ENCODE measurements at places on chromosomes 7 and 10. TPM values are rescaled to one million over a fixed set of nuclear protein-coding genes. Genes with fewer than 3 reads are reported as not detected.

The SLC18A2 gene
- not detected for total RNA-seq

The PNLIP gene
- not detected for total RNA-seq

The AVL9 gene
- total RNA-seq: 87.3 TPM

DNA sequence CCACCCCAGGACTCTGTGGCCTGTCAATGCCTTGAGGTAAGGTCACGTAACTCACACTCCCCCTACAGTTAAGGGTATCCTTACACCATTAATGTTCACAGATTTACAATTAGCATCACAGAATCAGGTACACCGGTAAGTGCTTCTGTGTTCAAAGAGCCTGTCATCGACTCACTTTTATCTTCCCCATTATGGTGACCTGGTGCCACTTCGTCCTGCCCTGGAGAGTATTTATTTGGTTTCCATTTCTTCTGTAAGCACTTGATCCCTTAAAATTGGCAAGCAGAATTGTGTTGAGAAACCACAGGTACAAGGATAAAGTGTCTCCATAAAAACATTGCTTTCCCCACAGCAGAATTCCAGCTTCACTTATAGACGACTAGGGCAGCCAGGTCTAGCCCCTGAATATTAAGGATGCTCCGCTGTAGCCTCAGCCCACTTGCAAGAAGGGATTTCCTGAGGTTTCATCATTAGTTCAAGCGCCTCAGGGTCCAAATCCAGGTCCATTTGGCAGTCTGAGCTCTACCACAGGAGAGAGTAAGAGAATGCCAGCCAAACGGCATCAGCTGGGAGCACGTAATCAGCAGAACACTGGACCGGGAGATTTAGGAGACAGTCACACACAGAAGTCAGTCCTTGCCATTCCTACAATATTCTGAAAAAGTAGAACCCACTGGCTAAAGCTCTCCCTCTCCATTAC lies 10.1 kb downstream of the ATXN7L1 start:
- no peak for DNase-seq

- DNase-seq: no peak
Measured at GRCh38 chr10:71777213-71777985, 4.1 kb upstream of the VSIR start.

DNA sequence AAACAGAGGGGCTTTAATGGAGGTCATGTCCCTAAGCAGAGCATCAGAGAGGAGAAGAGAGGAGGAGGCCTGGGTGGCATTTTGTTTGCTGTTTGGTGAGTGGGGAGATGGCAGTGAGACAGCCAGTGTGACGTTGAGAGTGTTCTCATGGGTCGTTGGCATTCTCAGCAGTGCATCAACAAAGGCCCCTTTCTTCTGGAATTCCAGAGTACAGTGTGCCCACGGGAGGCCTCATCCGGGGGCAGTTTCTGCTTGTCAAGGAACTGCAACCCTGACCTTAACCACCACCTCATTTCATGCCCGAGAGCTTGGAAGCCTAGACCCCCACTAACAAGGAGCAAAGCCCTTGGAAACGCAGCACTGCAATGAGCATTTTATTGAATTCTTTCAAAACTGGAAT lies 92.9 kb downstream of the CELF2 start:
- no peak for DNase-seq

DNA sequence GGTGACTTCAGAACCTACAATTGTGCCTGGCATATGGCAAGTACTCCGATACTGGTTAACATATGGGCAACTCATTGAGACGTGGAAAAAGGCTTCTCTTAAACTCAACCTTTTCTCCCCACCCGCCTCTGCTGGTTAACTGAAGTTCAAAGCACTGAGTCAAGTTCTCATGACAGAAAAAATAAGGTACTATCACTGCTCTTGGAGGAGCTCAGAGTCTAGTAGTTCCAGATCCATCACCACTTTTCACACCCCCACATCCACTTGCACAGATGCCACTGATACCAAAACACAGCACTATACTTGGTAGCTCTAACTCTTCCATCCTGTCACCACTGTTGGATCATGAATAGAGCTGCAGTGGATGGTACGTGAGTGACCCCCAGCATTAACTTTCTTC lies 36.2 kb downstream of the CCDC6 start:
- DNase-seq: no peak
